Ureter (tissue), 1 donor: ENCODE measurements at places on chromosomes 13 and 19. TPM values are rescaled to one million over a fixed set of nuclear protein-coding genes. Genes with fewer than 3 reads are reported as not detected.

The PRKCG gene
- not detected for total RNA-seq

The FCHO1 gene
- total RNA-seq, result 4.8 TPM

- DNase-seq, result no peak
Measured at GRCh38 chr13:77510156-77510555, 25.4 kb upstream of the SCEL start.

DNA sequence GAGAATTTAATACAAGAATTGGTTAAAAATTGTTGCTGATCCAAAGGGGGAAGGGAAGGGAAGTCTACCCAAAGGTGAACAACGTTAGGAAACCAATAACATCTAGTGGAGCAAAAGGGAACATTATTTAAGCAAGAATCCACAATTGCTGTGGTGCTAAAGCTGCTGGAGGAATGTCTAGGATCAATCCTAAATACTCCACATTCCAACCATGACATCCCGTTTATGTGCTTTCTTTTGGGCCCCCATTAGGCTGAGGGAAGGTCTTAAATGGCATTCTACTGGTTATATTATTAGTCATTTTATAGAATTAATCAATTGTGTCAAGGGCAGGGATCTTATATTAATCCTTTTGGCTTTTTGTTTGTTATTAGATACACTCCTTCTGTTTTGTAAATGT is 39.9 kb upstream of the VWA8 start:
- no peak for DNase-seq

- no peak for DNase-seq
Measured at GRCh38 chr13:107516517-107516916, 698.8 kb downstream of the LIG4 start.

DNA sequence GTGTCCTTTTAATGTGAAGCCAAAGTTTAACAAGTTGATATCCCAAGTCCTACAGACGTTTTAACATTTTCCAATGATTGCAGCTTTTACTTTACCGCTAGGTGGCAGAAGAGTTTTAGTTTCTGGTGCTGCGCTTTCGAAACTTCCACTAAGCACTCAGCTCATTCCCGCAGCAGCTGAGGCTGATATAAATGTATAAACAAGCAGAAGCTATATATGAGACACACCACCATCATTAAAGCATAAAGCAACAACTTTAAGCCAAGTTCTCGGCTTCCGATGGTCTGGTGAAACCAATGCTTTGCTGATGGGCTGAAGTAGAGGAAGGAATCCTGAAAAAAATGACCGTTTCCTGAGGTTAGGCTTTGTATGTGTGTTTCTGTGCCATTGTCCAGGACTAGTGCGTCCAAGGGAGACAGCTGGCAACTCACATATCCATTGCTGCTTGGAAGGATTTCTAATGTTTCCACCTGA is 753.9 kb downstream of the OLFM4 start:
- no peak for DNase-seq

- DNase-seq, result no peak
Measured at GRCh38 chr13:49869519-49869918, 66.6 kb downstream of the SPRYD7 start.

The TLE2 gene
- total RNA-seq, result 95.2 TPM

DNA sequence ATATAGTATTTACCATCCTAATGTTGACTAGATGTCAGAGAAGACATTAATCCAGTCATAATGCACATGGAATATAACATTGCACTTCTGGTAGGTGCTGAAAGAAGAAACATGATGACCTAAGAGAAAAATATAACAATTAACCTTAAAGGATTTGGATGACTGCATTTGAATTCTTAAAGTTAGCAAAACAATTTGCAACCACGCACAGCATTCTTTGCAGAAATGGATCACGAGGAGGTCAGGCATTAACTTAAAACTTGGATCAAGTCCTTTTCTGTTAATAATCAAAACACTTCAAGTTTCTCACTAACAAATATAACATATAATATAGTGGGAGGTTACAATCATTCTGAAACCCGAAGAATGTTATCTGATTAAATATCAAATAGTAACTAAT is 525.0 kb upstream of the SLITRK6 start:
- DNase-seq, result no peak

- DNase-seq, result no peak
Measured at GRCh38 chr19:39208175-39208795, 4.2 kb upstream of the SYCN start.

GRCh38 chr19:30064348-30064699 is 122.3 kb downstream of the URI1 start:
- DNase-seq, result no peak

The CD33 gene
- total RNA-seq, result 4.0 TPM

DNA sequence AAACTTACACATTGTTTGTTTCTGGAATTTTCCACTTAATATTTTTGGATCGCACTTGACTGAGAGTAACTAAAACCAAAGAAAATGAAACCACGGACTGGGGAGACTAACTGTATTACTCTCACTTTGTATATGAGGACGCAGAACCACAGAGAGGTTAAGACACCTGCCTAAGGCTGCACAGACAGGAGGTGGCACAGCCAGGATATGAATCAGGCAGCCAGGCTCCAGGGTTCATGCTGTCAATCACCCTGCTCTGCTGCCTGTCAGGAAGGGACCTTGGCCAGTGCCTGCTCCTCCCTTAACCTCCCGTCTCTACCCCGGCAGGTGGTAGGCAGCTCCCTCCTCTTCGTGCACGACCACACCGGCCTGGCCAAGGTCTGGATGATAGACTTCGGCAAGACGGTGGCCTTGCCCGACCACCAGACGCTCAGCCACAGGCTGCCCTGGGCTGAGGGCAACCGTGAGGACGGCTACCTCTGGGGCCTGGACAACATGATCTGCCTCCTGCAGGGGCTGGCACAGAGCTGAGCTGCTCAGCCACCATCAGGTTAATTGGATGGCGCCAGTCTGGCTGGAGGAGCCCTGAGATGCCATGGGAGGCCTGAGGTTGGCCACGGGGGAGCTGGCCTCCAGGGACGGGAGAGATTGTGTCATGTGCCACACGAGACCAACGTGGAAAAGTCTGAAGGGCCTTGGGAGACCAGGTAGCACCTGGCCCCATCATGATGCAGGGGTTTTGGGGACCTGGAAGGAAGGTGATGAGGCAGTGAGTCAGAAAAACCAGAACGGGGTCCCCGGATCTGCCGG is 11.0 kb downstream of the ACTMAP start:
- DNase-seq, result no peak

- no peak for DNase-seq
Measured at GRCh38 chr13:75415171-75415570, 66.8 kb downstream of the TBC1D4 start.

The C1QTNF9B gene
- not detected for total RNA-seq

DNA sequence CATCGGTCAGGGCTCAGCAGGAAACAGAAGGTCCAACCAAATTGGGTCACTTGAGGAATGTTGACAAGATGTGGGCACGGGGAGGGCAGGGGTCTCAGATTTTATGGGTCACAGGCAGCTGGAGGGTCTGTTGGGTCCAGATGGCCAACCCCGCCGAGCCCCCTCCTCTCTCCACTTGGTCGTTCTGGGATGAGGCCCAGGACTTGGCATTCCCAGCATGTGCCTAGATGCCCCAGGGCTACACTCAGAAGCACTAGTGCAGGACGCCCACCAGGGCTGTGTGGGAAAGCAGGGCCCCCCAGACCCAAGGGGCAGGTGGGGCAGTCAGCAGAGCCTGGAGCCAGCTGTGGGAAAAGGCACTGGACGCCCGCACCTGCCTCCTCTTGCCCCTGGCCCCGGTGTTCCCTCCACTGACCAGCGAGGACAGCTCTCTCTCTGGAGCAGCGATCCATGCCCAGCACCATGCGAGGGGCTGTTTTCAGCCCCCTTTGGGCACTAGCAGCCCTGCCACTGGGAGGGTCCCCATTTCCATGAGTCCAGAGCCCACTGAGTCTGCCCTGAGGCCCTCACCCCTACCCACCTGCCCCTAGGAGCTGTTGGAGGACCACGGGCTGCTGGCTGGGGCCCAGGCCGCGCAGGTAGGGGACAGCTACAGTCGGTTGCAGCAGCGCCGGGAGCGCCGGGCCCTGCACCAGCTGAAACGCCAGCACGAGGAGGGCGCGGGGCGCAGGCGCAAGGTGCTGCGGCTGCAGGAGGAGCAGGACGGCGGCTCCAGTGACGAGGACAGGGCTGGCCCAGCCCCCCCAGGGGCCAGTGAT is 26.0 kb downstream of the DHX34 start:
- DNase-seq, result no peak

The HIPK4 gene
- total RNA-seq, result 0.34 TPM

DNA sequence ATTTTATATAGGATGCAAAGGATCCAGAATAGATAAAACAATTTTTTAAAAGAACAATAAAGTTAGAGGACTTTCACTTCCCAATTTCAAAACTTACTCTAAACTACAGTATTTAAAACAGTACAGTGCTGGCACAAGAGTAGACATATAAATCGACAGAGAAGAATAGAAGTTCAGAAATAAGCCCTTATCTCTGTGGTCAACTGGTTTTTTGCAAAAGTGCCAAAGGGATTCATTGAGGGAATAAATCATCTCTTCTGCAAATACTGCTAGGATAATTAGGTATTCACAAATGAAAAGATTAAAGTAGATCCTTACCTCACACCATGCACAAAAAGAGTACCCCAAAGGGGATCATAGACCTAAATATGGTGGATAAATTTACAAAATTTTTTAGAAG is 431.0 kb upstream of the HTR2A start:
- DNase-seq, result no peak

The KLF16 gene
- 14.8 TPM for total RNA-seq

DNA sequence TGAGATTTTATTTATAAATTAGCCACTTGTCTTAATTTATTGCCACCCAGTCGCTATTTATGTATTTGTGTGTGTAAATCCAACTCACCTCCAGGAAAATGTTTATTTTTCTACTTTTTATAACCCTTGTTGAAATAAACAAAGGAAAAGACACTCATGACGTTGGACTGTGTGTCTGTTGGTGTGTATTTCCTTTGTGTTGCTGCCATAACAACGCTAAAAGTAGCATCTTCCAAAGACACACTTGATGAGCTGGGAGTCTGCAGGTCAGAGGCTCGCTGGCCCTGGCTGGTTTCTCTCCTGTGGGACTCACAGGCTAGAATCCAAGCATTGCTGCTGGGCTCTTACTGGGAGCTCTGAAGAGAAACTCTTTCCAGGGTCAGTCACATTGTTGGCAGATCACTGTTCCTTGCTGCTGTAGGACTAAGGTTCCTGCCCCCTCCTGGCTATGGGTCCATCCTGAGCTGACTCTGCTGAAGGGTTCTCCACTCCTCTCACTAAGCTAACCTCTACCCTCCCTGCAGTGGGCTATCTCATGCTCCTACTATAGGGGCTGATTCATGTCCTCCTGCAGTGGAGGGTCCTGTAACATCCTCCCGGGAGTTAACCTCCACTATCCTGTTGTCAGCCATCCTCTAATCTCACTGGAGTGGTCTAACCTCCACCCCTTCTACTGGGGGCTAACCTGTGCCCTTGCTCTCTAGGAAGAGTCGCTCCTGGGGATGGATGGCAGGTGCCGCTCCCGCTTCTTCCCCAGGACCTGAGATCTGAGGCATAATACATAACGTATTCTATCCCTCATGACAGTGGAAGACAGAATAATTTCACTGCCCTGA is 2.1 kb downstream of the IFNL2 start:
- DNase-seq, result no peak

DNA sequence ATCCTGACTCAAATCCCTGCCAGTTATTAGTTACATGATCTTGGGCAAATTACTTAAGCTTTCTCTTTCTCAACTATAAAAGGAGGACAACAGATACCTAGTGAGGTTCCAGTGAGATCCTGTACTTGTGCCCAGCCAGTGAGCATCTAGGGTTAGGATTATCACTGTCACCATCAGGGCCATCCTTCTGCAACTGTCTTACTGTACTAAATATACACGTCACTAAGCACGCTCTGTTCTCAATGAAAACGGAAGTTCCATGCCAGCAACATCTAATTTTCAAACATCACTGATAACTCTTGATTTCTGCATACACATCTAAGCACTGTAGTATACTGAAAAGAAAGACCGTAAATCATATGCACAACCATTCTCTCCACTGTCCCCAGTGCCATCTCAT is 70.0 kb downstream of the FOXO1 start:
- no peak for DNase-seq

The METTL21C gene
- total RNA-seq, result not detected

- no peak for DNase-seq
Measured at GRCh38 chr13:106110241-106110855, 425.1 kb downstream of the EFNB2 start.

The RFPL4A gene
- total RNA-seq, result not detected

DNA sequence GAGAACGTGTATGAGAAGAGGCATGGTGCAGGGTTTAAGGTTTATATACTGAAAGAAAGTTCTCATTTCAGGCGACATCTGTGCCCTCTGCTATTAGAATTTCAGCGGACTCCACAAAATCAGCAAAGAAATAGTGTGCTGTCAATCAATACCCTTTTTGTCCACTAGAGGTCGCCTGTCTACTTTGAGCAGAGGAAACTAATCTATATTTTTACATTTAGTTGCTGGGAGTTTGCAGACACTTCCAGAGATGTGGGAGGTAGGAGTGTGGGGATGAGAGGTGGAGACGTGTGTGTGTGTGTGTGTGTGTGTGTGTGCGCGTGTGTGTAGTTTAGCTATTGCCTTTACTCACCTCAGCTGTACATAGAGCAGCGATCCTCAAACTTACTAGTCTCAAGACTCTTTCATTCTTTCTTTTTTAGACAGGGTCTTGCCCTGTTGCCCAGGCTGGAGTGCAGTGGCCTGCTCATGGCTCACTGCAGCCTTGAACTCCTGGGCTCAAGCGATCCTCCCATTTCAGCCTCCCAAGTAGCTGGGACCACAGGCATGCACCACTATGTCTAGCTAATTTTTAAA is 9.7 kb downstream of the INAFM1 start:
- no peak for DNase-seq

- DNase-seq, result no peak
Measured at GRCh38 chr13:89061821-89062220, 1390.7 kb downstream of the SLITRK5 start.

GRCh38 chr19:34180709-34181108 is 8.4 kb downstream of the LSM14A start:
- DNase-seq, result no peak
